NCI-H748 treated with DMSO at 0.1 percent for 48 hours (cell line): ENCODE measurements at places on chromosomes 1 and 21.

DNA sequence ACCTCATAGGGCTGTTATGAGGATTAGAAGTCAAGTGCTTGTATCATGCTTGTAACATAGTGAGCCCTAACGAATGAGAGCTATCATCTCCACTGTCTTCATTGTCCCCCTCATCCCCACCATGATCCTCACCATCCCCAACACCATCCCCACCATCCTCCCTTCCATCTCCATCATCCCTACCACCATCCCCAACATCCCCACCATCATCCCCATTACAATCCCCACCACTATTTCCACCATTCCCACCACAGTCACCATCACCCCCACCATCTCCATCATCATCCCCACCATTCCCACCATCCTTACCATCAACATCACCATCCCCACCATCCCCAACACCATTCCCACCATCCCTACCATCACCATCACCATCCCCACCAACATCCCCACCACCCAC lies 39.1 kb upstream of the PADI1 start:
- DNase-seq: no peak

- DNase-seq: no peak
Measured at GRCh38 chr1:53944469-53945182, 873 bp downstream of the IFT25 start.

- peak; percentile 75 for DNase-seq
Measured at GRCh38 chr1:39574646-39575045, 1.9 kb downstream of the PABPC4 start.

DNA sequence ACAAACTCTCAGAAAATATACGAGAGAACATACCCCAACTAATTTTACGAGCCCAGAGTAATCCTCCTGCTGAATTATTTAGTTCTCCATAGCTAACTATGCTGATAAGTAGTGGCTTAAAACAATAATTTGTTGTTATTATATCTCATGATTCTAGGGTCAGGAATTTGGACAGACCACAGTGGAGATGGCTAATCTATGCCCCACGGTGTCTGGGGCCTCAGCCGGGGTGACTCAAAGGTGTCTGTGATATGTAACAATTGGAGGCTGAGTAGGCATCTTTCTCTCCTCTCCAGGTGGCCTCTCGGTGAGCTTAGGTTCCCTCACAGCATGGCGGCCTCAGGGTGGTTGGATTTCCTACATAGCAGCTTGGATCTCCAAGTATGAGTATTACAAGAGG lies 35.4 kb upstream of the FOXO6 start:
- DNase-seq: no peak

DNA sequence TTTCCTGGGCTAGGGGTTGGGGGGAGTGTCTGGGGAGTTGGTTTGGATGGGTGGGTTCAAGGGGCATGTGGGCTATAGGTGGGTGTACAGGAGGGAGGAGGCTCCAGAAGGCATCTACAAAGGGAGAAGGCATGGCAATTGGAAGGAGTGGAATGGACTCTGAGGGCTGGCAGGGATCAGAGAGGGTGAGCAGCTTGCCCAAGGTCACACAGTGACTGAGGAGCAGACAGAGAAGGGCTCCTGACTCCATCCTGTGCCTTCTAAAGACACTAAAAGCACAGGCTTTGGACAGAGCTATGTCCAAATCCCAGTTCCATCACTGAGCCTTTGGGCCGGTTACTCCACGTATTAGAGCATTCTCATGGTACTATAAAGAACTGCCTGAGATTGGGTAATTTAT lies 151.8 kb downstream of the PTPRU start:
- DNase-seq: no peak

- no peak for DNase-seq
Measured at GRCh38 chr1:150568594-150568966, 10.8 kb downstream of the MCL1 start.

- DNase-seq: no peak
Measured at GRCh38 chr1:7103361-7103782, 318.1 kb downstream of the CAMTA1 start.

GRCh38 chr1:198638441-198638840 lies 399 bp upstream of the PTPRC start:
- DNase-seq: no peak

DNA sequence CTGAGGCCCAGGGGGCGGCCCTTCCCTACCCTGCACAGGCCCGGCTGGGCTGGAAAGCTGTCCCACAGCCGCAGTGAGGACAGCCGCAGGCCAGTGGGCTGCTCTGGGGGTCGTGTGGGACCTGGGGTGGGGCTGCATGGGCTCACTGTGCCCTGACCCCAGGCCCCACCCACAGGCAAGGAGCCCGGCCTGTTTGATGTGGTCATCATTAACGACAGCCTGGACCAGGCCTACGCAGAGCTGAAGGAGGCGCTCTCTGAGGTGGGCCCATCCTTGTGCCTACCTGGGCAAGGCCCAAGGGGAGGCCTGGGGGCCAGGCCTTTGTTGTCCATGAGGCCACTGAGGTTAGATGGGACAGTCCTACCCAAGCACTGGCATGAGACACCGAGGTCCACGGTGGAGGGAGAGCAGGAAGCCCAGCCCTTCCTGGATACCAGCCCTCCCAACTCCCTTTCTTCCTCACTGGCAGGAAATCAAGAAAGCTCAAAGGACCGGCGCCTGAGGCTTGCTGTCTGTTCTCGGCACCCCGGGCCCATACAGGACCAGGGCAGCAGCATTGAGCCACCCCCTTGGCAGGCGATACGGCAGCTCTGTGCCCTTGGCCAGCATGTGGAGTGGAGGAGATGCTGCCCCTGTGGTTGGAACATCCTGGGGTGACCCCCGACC lies 1.4 kb upstream of the GJC2 start:
- DNase-seq: no peak

DNA sequence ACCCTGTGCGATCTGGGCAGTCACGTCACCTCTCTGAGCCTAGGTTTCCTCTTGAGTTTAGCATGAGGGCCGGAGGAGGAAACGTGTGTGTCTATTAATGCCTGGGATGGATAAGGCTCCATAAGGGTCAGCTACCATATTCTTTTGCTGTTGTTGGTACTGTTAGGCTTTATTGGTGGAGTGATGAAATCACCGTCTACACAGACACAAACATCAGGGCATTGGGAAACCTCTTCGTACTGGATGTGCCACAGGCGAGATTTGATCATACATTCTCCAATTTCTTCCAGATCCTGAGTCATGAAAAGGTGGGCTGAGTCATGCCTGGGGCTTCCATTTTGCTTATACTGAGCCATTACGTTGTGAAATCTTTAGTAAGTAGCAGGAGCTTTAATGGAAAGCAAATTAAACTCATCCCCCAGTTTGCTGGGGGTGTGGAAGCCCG lies 24.9 kb upstream of the GRHL3 start:
- no peak for DNase-seq

DNA sequence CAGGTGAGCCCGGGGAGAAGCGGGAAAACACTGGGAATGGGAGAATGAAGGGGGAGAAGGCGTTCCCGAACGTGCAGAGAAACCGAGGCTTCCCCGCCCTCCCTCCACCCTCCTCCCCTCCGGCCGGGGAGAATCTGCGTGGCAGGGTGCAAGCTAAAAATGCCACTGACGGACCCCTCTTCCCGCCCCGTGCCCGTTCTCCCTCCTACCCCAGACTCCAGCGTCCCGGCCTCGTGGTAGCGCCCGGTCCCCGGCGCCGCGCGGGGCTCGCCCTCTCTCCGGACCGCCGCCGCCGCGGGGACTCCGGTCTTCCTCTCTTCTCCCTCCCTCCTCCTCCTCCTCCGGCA lies 81.6 kb upstream of the AK4 start:
- no peak for DNase-seq

- DNase-seq: no peak
Measured at GRCh38 chr1:11429226-11429625, 49.7 kb upstream of the DISP3 start.

GRCh38 chr1:185408700-185409270 lies 91.7 kb upstream of the IVNS1ABP start:
- DNase-seq: no peak

DNA sequence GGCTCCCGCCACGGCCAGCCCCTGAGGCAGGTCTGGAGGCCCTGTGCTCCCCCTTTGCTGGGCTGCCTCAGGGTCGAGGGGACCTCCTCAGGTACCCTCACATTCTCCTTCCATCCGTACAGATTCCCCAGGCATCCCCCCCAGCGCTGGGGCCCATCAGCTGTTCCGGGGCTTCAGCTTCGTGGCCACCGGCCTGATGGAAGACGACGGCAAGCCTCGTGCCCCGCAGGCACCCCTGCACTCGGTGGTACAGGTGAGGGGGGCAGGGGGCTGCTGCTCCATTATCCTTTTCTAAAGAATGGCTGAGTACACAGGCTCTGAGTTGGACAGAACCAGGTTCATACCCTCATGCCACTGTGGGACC lies 29.1 kb downstream of the RPS6KA1 start:
- no peak for DNase-seq

GRCh38 chr1:235136111-235136510 lies 7.5 kb upstream of the TOMM20 start:
- no peak for DNase-seq

DNA sequence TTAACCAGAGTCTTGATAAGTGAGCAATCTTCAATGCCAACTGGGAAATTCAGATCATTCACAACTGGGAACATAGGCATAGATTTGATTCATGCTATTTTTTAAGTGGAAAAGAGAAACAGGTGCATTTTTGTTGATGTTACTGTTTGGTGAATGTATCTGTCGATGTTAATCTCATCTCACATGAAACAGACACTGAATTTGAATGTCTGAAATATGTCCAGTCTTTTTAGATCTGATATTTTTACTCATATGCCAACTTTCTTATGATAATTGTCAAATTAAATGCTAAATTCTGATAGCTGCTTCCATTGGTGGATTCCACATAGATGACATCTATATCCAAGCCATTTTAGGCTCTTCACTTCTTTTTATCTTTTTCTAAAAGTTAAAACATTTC lies 213.1 kb downstream of the RYR2 start:
- DNase-seq: no peak

DNA sequence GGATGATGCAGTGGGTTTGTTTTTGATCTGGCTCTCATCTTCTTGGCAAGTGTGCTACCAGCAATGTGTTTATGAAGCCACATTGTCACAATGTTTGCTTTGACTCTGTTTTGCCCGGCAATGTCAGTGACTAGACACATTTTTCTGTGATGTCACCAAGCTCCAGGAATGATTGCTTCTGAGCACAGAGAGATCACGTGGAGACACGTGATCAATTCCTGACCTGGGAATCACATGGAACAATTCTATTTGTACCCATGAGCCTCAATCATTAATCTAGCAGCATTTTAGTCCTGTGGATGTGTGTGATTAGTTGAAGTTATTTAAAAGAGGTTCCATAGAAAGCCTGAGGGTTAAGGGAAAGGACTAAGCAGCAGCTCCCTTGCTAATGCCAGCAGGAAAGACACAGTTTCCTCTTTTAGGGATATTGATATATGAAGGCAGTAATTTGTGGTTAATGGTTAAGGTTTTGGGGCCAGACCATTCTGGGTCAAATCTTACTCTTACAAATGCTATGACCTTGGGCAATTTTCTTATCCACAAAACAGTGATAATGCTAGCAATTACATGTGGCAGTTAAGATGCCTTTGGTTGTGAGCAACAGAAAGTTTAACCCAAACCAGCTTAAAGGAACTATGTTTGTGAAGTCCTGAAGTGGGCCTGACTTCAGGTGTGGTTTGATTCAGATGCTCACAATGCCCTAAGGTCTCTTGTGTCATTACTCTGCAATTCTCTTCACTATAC lies 59.0 kb downstream of the FASLG start:
- DNase-seq: no peak

- DNase-seq: no peak
Measured at GRCh38 chr1:154548028-154548427, 10.4 kb downstream of the UBE2Q1 start.

GRCh38 chr1:160219062-160219929 lies 14.1 kb downstream of the PEA15 start:
- no peak for DNase-seq

DNA sequence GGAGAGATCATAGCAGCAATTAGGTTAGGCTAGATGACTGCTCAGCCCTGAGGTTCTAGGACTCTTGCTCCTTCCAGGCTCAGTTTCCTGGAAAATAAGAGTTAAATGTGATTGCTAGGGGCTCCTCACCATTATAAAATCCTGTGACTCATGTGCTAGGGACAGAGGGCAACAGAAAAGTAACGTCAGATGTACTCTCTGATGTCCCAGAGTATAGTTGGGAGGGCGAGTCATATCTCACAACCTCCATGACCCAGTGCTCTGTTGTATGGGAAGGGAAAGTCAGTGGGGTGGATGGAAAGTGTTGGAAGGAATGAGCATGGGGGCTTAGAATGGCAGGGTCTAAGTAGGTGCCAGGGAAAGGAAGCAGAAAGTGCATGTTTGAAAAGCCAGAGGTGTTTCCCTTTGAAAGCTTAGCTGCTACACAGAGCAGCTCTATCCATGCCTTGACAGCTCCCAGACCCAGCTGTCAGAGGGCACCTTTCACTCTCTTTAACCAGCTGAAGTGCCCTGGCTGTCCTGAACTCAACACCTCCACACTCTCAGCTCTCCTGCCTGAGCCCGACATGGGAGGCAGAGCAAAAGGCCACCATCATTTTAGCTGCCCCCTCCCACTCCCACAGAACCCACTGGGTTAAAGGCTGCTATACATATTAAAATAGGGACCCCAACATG lies 11.6 kb downstream of the GJA5 start:
- DNase-seq: no peak

GRCh38 chr1:179889589-179889988 lies 7.5 kb downstream of the TOR1AIP1 start:
- DNase-seq: no peak

- no peak for DNase-seq
Measured at GRCh38 chr1:46532095-46532494, 19.4 kb downstream of the KNCN start.

DNA sequence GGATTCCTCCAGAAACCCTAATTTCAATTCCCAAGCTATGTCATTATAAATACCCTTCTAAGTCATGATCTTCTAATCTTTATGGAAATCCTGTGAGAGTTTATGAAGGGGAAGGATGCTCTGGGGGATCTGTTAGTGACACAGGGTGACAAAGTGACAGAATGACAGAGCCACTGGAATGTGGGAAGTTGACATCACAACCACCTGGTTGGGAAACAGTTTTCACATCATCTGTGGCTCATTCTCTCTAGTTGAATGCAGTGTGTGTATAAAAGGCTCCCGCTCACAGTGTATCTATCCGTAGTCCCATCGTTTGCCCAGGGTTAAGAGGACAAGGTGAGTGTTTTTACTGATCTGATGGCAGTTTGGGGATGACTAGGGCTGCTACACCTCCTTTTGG lies at the start of gene LCE7A:
Gene LCE7A, plus strand, starts transcription at position 301 of the 400 bp plus-strand sequence. CDS start 702 bp downstream, outside the sequence.
- no peak for DNase-seq

GRCh38 chr1:54273795-54274163 lies 73.8 kb downstream of the MRPL37 start:
- DNase-seq: no peak

DNA sequence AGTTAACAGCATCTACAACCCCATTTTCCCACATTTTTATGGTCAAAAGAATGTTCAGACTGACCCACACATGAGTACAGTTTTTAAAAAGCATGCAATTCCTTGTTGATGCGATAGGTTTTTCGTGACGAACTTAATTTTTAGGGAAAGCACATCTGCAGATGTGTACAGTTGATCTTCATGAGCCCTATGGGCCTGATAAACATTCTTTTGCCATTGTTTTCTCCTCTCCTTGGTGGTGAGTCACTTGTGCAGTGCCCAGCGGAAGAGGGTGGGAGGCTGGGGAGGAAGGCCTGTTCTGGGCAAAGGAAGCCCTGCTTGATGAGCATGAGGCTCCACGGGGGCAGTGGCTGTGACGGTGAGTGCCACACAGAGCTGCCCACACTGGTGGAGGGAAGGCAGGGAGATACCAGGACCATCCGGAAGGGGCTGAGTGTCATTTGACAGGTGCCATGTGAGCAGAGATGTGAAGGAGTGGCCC lies 5.3 kb downstream of the ARF1 start:
- no peak for DNase-seq

- DNase-seq: no peak
Measured at GRCh38 chr1:17852383-17852782, 97.2 kb downstream of the ACTL8 start.

- DNase-seq: no peak
Measured at GRCh38 chr1:10108134-10108663, 75.4 kb downstream of the UBE4B start.
